ENCODE measurements at places on chromosomes 13 and 19.

- peak; percentile 56 for DNase-seq
These were observed 11.7 kb downstream of the PRR36 start for GRCh38 chr19:7862413-7862951.

GRCh38 chr19:16027528-16027927 is 48.8 kb upstream of the TPM4 start:
- no peak for DNase-seq

- no peak for DNase-seq
These were observed 26.4 kb upstream of the TPTE2 start for GRCh38 chr13:19587635-19588300.

DNA sequence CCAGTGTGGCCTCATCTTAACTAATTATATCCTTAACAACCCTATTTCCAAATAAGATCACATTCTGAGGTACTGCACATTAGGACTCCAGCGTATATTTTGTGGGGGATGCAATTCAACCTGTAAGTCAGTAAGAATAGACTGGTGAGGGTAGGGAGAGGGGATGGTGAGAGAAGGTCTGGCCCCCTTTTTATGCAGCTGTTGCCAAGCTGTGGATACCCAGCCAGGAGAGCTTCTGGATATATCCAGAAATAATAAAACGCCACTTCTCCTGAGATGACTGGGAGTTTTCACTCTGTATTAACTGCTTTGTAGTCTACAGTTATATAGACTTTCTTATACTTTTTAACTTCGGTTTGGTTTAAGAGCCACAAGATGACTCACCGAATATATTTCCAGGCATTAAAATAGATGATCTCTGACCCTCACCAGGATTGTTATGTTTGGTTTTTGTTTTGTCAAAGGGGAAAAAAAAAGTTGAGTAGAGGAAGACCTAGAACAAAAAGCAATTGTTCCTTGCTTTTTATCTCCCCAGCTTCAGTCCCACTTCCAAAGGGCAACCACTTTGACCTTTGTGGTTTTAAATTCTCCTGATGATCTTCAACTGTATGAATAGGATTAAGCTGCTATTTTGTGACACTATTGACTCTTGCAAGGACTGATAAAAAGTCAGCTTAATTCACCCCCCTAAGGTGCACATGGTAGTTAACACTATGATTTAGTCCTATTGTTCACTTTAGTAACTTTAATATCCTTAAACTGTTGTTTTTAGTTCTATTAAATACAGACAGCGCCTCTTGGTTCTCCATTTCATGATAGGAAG is 3.1 kb upstream of the NEK3 start:
- no peak for DNase-seq

DNA sequence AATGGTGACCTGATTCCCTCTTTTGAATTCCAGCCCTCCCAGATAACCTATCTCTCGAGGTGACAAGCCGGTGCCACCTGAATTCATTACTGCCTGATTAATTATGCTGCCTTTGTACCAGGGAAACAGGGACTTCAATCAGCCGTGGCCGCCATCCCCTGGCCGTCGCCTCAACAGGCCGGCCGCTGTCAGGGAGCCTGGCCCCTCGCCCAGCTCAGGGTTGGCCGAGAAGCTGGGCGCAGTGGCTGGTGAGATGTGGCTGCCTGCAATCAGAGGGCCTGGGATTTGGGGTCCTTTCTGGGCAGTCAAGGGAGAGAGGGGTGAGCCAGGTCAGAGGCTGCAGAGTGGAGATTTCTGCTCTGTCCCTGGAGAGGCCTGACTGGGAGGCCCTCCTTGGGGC is 91.2 kb downstream of the KCTD15 start:
- no peak for DNase-seq

GRCh38 chr13:112986946-112987681 is 18.1 kb downstream of the MCF2L start:
- DNase-seq: no peak

DNA sequence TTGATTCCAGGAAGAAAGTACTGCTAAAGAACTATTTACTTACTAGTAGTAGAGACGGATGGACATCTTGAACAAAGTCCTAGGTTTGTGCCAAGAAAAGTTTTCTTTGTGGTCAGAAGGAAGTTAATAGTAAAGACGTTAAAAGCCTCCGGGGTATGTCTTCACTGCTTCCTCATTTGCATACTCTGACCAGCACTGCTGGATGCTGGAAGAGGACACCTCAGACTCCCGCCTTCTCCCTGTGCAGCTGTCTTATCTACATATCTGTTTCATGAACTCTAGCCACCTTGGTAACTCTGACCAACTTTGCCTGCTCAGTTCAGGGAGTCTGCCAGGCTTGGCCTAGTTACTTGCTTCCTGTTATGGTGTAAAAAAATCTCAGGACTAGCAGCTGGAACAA is 1109.1 kb upstream of the MIR17HG start:
- no peak for DNase-seq

DNA sequence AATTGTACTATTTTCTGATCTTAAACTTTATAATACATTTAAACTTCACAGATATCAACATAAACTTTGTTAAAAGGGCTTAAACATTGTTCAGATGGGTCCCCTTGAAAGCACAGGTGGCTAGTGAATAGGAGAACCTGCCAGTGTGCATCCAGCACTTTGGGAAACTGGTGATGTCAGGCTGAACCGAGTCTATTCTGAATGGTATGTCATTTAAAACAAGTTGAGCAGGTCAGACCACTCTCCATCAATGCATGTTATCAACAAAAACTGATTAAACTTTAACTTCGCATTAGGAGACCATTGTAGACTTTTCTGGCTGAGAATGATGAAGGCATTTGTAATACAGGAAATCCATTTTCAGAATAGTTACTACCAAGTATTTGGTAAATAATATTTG is 50.1 kb upstream of the FREM2 start:
- no peak for DNase-seq

DNA sequence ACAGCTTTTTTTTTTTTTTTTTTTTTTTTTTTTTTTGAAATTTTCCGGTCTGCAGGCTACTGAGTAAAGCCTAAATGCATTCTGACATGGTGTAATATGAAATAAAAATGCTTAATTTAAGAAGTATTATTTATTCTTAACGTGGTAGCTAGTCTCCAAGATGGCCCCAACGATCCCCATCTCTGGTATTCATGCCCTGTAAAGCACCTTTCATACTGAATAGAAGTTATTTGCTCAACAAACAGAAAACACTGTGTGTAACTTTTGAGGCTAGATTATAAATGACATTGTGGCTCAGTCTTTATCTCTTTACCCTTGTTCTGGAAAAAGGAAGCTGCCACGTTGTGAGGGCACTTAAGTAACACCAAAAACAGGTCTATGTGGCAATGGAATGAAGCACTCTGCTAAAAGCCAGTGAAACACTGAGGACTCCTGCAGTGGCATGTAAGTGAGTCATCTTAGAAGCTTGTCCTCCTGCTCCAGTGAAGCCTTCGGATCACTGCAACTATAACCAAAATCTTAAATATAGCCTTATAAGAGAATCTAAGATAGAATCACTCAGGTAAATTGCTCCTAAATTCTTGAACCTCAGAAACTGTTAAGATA is 128.7 kb downstream of the UGGT2 start:
- DNase-seq: no peak

GRCh38 chr13:57739089-57739488 is 107.5 kb downstream of the PCDH17 start:
- DNase-seq: no peak

- no peak for DNase-seq
These were observed 103.5 kb downstream of the POSTN start for GRCh38 chr13:37495046-37495445.

DNA sequence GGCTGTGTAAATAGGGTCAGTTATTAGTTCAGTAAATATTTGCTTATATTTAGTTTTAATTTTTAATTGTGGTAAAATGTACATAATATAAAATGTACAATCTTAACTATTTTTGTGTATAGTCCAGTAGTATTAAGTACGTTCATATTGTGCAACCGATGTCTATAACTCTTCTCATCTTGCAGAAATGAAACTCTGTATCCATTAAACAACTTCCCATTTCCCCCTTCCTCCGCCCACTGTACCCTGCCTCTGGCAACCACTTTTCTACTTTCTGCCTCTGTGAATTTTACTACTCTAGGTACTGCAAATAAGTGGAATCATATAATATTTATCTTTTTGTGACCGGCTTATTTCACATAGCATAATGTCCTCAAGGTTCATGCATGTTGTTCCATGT is 24.4 kb downstream of the UBAC2 start:
- no peak for DNase-seq

- no peak for DNase-seq
These were observed 530.4 kb downstream of the DIAPH3 start for GRCh38 chr13:59633290-59633689.

GRCh38 chr19:17121736-17122293 is 46.2 kb downstream of the MYO9B start:
- DNase-seq: no peak

- no peak for DNase-seq
These were observed 33.9 kb upstream of the RANBP3 start for GRCh38 chr19:6011794-6012193.

DNA sequence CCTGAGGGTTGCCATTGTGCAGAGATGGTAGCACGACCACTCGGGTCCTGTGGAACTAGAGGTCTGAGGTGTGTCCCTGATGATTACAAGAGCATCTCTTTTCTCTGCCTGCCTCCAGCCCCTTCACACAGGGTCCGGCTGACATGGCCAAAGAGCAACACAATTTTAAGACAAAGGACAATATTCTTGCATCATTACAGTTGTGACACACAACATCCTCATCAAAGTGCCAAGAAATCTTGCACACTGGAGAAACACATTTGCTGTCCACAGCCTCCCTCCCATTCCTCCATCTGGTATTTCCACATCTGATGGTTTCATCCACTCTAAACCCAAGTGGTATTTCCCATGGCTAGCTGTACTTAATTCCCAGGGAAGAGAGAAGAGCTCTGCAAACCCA is 12.8 kb downstream of the COL4A1 start:
- no peak for DNase-seq

- no peak for DNase-seq
These were observed 1.7 kb downstream of the CNMD start for GRCh38 chr13:52737965-52738364.

DNA sequence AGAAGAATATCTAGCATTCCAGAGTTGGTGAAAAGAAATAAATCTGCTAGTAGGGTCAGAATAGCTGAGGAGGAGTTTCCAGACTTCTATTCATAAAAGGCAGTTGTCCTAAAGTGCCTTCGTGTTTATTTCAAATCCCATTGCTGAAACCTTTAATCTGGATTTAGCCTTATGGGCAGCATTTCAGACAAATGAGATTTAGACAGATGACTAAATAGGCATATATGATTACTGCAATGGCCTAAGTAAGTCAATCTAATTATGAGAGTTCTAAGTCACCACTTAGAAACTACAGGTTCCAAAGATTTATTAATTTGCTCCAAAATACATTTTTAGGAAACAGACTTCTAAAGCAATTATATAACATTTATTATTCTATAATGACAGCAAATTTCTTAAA is 368.7 kb downstream of the LIG4 start:
- DNase-seq: no peak

- no peak for DNase-seq
These were observed 90.2 kb downstream of the DHRS12 start for GRCh38 chr13:51713807-51714206.

- peak; percentile 46 for DNase-seq
These were observed 1.3 kb upstream of the CEACAM6 start for GRCh38 chr19:41753936-41754529.

DNA sequence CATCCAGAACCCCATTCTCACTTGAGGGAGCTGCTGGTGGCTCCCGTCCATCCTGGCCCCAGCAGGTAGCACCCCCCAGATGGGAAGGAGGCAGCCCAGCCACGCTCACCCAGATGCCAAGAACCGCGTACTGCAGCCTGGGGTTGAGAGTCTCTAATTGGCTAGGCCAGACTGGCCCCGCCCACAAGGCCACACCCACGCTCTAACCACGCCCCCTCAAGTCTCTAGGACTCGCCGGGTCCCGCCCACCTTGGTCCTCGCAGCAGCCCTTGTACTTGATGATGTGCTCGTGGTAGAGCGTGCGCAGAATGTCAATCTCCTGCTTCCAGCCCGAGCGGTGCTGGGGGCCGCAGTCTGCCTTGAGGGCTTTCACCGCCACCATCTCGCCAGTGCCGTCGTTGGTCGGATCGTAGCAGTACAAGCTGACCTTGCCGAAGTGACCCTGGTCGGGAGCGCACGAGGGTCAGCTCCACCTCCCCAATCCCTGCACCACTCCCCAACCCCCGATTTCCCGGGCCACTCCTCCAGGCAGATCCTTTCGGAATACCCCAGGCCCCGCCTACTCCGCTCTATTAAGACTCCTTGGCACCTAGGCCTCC is 14.5 kb upstream of the ICAM3 start:
- DNase-seq: no peak

DNA sequence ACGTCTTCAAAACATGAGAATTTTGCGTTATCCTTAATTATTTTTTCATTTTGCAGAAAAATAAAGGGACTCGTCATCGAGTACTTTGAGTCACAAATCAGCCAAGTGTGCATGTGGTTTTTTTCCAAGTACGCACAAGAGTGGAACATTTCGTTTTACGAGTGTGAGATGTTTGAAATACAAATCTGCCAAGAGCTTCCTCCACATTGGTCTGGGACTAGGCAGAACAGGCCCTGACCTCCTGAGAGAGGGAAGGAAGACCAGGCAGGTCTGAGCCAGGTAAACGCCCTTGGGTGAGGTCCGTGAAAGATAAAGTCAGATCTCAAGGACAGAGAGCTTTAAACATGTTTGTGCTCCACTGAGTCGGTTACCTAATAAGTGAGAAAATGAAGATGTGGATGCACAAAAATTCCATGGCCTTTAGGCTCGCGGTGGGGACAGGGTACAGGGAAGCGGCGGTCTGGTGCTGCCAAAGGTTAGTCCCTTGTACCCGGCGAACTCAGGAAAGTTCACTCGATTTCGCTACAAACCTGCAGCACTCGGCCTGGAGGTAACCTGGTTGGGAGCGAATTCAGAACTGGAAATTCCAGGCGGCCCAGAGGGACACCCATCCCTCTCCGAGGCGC is 473 bp upstream of the ITM2B start:
- DNase-seq: no peak

- DNase-seq: no peak
These were observed 12.7 kb upstream of the PSMD8 start for GRCh38 chr19:38361633-38362075.

DNA sequence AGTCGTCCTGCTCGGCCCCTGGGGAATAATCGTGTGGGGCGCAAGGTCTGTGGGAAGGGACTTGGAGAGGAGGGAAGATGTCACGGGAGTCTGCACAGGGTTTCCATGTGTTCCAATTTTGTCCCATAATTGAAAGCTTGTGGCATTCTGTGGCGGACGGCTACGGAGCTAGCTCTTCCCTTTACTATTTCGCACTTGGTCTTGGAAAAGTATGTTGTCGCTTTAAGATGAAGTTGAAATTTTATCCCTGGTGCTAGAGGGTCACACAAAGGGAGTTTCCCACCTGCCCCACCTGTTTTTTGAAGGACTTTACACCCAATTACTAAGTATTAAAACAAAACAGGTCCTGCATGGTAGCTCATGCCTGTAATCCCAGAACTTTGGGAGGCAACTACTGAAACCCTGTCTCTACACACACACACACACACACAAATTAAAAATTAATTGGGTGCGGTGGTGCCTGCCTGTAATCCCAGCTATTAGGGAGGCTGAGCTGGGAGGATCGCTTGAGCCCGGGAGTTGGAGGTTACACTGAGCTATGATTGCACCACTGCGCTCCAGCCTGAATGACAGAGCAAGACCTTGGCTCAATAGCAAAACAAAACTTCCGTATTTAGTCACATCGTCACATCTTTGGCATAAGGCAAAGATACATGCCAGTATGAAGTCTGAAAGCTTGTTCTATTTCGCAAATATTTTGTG is 967 bp upstream of the TPT1 start:
- DNase-seq: no peak

- DNase-seq: no peak
These were observed 111.6 kb upstream of the FNDC3A start for GRCh38 chr13:48864100-48864499.

GRCh38 chr19:12788682-12789097 is 2.6 kb upstream of the JUNB start:
- no peak for DNase-seq
